ENCODE measurements at places on chromosomes 13 and 19. TPM values are rescaled to one million over a fixed set of nuclear protein-coding genes. Genes with fewer than 3 reads are reported as not detected.
A peak's percentile ranks its signal among the peaks of the same experiment; 100 is the strongest.

DNA sequence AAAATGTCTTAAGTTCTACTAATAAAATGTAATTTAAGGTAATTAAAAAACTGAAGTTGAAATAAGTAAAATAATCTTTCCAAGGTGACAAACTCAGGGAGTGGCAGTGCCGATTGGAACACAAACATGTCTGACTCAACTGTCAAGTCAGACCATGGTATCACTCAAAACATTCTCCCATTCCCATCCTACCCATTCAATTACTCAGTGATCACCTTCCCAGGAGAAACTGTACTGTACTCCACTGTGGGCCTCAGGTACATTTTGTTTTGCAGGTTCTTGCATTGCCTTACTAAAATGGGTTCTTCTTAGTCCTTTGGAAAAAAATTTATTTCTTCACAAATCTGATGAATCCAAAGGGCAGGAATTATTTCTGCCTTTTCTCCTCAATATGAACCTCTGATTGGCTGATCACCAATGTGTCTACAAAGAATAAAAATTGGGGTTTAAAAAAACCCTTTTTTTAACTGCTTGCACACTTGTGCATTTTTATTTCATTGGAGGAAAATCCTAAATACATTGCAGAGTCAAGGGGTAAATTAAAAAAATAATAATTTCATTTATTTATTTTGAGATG lies 96.8 kb downstream of the ZNF429 start:
- no peak for DNase-seq

GRCh38 chr13:42996584-42996983 lies 4.5 kb upstream of the EPSTI1 start:
- DNase-seq: peak; percentile 82

DNA sequence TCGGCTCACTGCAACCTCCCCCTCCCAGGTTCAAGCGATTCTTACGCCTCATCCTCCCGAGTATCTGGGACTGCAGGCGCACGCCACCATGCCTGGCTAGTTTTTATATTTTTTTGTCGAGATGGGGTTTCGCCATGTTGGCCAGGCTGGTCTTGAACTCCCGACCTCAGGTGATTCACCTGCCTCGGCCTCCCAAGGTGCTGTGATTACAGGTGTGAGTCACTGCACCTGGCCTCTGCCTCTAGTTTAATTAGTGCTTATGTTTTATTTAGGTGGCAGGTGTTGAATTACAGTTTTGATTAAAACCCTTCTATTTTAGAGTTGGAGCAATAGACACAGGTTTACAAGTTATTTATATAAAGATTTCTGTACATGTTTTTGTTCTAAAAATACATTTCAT lies 42.8 kb downstream of the ATP11A start:
- DNase-seq: no peak

GRCh38 chr19:11364935-11365334 lies 9.5 kb upstream of the SWSAP1 start:
- no peak for DNase-seq

- no peak for DNase-seq
Measured at GRCh38 chr19:51219307-51219706, 5.6 kb upstream of the CD33 start.

Gene BEST2
- not detected for total RNA-seq

Gene KCTD12
- 36.5 TPM for total RNA-seq

DNA sequence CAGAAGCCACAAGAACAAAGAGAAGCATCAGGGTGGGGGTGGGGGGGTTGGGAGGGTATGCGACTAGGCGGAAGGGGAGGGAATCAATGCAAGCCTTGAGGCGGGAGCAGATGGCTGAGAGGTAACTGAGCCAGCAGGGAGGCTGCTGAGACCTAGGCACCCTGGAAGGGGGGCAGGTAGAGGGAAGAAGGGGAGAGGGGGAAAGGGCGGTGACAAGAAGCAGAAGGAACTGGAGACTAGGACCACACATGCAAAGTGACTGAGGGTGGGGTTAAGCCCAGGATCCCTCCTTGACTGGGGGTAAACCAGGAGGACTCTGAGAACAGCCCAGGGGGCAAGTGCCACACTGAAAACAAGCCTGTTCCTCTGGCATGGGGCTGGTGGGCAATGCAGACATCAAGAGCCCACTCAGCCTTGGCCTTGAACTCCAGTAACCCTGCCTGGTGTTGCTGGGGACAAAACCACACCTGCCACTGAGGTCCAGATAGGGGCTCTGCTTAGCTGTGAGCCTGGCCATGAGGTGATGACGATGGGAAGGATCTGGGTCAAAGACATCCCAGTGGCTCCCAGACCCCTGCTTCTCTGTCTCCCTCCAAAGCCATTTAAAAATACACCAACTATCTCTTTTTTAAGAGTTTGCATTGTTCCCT lies 20.3 kb downstream of the OPA3 start:
- no peak for DNase-seq

Gene KIR3DL2
- not detected for total RNA-seq

DNA sequence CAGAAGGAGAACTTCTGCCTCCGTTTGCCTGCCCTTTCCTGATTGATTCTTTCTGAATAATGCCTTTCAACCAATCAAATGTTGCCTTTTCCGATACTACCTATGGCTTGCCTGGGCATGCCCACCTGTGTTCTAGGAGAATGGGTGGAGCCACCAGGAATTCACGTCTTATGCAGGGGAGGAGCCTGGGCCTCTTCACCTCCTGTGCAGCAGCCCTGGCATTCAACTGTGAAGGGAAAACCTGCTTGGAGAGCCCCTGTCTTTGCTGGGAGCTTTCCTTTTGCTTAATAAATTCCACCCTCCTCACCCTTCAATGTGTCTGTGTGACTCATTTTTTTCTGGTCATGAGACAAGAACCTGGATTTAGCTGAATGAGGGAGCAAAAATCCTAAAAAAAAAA lies 730.7 kb downstream of the UQCRFS1 start:
- peak; percentile 21 for DNase-seq

Gene EPS8L1
- total RNA-seq: 0.51 TPM

Gene KLK6
- not detected for total RNA-seq

Gene TNFSF9
- 0.26 TPM for total RNA-seq

DNA sequence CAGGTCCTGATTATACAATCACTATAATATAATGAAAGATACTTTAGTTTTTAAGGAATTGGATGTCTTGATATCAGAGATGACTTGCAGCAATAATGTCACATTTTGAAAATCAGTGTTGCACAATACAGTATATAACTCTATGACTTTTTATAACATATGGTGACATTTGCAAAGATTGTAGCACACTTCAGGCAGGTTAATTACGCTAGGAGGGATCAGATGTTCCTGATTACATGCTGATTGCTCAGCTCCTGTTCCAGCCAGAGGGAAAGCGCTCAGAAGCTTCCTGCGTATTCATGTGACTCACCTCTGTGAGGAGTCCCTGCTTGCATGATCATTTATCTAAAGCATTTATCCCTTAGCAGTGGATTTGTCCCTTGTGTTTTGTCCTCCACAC lies 265.6 kb downstream of the GPC5 start:
- DNase-seq: no peak

GRCh38 chr19:35522745-35523327 lies 5.3 kb downstream of the SBSN start:
- no peak for DNase-seq

GRCh38 chr13:111165241-111166010 lies 50.3 kb downstream of the ARHGEF7 start:
- DNase-seq: no peak

DNA sequence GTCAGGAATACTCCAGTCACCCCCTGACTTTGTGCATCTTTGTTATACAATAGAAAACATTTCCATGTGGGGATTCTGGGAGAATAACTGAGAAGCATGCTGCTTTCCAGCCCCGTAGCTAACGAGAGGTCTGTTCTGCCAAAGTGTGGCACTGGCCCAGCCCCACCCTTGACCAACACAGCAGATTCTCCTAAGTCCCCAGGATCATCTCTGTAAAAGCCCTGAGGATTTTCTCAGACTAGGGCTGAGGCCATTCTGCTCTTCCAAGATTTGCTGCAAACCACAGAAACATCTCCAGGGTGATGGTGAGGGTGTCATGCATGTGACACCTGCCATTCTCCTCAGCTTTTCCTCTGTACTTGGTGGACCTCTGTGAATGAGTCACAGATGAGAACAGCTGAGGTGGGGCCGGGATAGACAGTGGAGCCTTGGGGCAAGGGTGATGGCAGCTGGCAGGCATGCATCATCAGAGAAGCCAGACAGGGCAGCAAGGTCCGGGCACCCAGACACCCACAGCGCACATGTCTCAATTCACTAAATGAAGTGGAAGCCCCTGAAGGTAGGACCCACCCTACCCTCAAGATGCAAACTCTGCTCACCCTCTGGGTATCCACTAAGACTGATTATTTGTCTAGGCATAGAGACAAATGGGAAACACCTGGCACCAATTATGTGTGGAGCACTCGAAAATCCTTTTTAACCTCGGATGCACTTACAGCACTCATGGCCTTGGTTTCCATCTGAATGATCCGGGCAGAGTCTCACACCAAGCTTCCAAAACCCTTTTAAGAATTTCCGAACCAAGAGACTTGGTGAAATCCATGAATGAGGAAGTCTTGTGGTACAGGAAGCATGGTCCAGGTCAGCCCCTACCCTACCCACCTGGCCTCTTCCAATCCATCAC lies 20.1 kb upstream of the DOCK9 start:
- peak; percentile 71 for DNase-seq

DNA sequence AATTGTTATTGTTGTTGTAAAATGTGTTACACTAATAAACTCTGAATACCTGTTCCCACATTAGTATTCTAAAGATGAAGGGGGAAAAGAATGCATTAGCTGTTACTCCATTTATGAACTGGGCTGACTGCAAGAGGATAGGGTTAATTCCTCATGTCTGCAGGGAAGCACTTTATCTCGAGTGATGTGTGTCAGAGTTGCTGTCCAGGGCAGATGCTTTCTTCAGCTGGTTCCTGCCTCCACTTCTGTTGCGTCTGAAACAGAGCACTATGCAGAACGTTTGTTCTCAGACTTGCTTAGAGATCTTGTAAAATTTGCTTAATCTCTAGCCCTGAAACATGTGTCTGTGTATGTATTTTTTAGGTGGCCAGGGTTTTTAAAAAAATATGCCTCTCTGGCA lies 318.8 kb downstream of the SPRY2 start:
- DNase-seq: no peak

Gene USPL1
- total RNA-seq: 12.4 TPM

DNA sequence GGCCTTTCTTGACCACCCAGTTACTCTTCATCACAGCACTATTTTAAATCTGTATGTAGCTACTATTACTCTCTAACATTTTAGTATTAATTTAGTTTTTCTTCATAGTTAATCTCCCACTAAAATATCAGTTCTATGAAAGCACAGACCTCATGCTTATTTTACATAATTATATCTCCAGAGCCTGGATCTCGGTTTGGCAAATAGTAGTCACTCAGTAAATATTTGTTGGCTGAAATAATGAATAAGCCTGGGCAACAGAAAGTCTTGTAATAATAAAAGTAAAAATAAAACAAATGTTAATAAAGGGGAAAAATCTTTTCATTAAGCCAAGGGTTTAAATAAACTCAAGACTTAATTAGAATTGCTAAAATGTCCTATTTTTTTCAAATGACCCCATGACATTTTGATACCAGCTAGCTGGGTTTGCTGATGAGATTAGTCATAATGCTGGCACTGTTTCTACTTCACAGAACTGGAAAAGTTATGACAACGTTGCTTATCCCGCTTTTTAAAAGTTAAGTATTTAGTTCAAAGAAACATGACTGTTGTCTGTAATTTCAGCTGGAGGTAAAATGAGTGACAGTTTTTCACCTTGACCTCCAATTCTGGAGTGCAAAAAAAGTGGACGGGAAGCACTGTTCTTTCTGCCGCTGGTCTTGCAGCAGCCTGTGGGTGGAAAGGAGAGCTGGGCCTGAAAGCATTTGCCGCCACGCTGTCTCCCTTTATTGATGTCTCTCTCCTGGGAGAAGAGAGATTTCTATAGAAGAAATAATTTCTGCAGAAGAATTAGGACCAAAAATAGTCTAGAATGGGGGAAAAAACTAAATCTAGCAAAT lies 85.2 kb upstream of the SPATA13 start:
- DNase-seq: no peak

- DNase-seq: peak; percentile 38
Measured at GRCh38 chr13:40342461-40342860, 324.0 kb downstream of the FOXO1 start.

DNA sequence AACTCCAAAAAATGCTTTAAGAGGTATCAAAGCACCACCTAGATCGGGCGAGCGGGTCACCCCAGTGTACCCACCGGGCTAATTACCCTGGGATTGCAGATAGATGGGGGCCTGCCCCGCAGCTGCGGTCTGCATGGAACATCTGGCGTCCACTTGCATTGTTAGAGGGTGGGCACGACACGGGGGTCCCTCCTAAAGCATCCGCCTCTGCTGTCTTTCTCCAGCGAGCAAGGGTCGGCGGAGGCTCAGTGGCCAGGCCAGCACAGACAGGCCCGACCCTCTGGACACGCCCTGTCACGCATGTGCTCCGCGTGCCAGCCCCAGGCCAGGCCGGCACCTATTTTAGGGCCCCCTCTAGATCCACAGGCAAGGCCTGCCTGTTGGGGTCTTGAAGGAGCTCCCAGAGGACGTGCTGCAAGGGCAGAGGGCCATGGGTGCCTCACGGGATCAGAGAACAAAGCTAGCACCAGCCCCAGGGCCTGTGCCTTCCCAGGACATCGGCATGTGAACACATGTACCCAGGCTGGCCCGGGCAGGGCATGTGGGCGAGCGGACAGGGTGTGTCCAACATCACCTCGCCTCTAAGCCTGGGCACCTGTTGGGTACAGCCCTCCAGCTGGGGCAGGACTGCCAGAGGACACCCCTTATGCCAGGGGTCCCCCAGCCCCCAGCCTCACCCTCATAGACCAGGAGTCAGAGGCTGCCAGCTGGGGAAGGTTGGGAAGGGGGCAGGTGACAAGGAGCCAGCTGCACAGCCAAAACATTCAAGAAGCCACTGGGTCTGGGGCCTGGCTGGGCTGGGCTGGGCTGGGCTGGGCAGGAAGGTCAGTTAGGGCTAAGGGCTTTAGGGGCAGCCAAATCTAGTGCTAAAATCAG lies 35.6 kb upstream of the NANOS3 start:
- DNase-seq: no peak

Gene GJA3
- 0.26 TPM for total RNA-seq

Gene COL4A2
- 123 TPM for total RNA-seq

DNA sequence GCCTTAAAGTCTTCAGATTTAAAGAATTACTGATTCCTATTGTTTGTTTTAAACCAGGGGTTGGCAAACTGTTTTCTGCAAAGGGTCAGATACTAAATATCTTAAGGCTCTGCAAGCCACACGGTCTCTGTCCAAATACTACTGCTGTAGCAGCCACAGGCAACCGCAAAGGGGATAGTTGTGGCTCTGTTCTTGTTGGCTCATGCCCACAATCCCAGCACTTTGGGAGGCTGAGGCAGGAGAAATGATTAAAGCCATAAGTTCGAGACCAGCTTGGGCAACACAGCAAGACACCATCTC lies 22.4 kb downstream of the RANBP3 start:
- DNase-seq: peak; percentile 62

- DNase-seq: no peak
Measured at GRCh38 chr13:30727491-30728355, 7.6 kb upstream of the ALOX5AP start.

GRCh38 chr19:4362101-4362828 lies 18.9 kb downstream of the MPND start:
- no peak for DNase-seq

- DNase-seq: no peak
Measured at GRCh38 chr13:79463604-79464003, 17.4 kb upstream of the NDFIP2 start.

- no peak for DNase-seq
Measured at GRCh38 chr19:18017275-18018083, 9.5 kb downstream of the ARRDC2 start.

- no peak for DNase-seq
Measured at GRCh38 chr13:99620806-99621205, 119.5 kb downstream of the TM9SF2 start.
